ENCODE measurements at places on chromosomes 16 and 17.

DNA sequence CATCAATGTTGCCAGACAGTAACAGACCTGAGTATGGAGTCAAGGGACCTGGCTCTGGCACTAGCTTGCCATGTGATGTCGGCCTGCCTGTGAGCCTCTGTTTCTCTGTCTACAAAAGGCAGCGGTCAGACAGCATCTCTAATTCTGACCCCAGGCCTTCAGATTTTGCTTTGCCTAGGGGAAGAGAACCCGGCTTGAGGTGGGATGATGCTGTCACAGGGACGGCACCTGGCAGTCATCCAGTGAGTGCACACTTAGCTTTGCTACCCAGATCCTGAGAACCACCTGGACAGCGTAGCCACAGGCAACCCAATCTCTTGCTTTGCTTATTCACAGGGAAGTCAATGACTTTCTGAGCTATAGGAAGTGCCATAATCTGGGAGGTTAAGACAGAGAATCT, 135.2 kb upstream of the SALL1 start:
- DNase-seq = no peak

GRCh38 chr17:35254107-35254773, 11.4 kb downstream of the SLFN5 start:
- DNase-seq = no peak

DNA sequence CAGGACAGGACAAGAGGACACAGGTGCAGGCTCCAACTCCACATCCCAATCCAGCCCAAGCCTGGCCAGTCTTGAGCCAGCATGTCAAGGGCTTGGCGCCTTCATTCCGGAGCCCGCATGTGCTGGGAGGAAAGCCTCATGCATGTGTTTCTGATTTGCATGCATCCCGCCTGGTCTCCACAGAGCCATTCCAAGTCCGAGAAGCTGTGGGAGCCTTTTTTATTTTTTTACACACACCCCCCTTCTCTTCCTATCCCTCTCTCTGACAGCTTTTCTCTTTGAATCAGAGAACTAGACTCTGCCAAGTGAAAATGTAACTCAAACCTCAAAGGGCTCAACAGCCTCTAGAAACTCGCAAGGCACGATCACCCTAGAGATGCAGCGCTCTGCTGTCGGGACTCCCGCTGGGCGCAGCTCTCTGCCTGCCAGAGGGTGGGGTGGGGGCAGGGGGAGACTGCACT, 45.1 kb downstream of the NOG start:
- no peak for DNase-seq

DNA sequence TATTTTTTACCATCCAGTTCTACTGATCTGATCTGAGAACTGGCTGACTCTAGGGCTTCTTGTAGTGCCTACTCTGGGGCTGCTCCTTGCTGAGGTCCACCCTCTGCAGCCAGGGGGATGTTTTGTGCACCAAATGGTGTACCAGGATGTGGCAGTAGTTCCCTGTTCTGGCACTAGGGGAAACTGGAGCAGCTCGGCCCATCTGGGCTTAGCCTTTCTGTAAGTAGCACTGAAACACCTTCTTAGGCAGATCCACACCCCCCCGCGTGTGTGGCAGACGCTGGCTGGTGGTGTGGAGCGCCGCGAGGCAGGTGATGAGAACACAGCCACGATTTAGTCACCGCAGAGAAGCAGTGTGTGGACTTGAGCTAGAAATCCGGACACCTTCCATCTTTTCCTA, 17.0 kb downstream of the DUSP14 start:
- no peak for DNase-seq

GRCh38 chr17:78343187-78343542, 16.7 kb downstream of the SOCS3 start:
- DNase-seq = no peak

DNA sequence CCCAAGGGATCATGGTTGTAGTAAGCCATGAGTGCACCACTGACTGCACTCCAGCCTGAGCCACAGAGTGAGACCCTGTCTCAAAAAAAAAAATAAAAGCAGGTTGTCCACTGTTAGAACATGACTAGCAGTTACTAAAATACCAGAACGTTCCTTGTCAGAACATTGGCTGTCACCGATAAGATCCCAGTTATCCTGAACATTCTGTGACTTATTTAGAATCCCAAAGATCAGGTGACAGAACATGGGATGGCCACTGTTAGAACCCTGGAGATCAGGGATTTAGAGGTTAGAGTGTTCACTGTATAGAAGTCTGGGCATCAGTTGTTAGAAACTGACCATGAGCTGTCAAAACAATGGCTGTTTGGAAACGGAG, 8.6 kb downstream of the CES4A start:
- no peak for DNase-seq

GRCh38 chr17:69402052-69402451, 12.4 kb upstream of the MAP2K6 start:
- DNase-seq = no peak

DNA sequence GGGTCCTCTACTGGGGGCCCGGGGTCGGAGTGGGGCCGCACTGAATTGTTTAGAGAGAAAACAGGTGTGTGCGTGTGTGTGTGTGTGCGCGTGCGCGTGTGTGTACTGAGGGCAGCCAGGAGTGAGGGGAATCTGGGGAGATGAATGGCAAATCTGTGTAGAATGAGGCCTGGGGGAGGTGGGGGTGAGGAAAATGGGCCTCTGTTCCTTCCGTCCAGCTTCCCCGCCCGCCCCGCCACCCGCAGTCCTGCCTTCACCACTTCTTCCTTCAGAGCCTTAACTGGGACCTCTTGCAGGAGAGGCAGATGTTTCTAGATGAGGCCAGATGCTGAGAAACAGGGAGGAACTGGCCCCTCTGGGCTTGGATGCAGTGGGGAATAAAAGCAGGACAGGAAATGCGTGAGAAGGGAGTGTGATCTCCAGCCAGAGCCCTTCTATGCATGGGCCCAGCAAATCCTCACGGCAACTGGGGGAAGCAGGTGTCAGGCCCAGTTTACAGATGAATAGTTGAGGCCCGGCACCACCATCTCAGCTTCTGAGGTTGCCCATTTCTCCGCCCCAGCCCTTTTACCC, 29.7 kb upstream of the NGFR start:
- no peak for DNase-seq

GRCh38 chr17:77455111-77455890, 314.5 kb downstream of the SEC14L1 start:
- DNase-seq = no peak

GRCh38 chr16:31532896-31533295, 5.2 kb downstream of the AHSP start:
- DNase-seq = no peak

GRCh38 chr17:6346986-6347385, 87.9 kb downstream of the AIPL1 start:
- DNase-seq = no peak

DNA sequence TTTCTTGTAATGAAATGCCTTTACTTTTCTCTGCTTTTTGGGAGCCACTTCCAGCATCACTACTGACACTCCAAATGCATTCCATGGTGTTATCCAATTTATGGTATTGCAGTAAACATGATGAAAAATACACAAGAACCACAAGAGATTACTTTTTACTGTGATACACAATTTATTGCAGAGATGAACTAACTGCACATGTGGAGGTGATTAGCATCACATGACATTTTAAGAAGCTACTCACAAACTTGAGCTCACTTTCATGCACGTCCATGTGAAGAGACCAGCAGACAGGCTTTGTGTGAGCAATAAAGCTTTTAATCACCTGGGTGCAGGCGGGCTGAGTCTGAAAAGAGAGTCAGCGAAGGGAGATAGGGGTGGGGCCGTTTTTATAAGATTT, 780.5 kb upstream of the GOT2 start:
- no peak for DNase-seq

GRCh38 chr16:49811644-49812334, 44.1 kb downstream of the ZNF423 start:
- no peak for DNase-seq

DNA sequence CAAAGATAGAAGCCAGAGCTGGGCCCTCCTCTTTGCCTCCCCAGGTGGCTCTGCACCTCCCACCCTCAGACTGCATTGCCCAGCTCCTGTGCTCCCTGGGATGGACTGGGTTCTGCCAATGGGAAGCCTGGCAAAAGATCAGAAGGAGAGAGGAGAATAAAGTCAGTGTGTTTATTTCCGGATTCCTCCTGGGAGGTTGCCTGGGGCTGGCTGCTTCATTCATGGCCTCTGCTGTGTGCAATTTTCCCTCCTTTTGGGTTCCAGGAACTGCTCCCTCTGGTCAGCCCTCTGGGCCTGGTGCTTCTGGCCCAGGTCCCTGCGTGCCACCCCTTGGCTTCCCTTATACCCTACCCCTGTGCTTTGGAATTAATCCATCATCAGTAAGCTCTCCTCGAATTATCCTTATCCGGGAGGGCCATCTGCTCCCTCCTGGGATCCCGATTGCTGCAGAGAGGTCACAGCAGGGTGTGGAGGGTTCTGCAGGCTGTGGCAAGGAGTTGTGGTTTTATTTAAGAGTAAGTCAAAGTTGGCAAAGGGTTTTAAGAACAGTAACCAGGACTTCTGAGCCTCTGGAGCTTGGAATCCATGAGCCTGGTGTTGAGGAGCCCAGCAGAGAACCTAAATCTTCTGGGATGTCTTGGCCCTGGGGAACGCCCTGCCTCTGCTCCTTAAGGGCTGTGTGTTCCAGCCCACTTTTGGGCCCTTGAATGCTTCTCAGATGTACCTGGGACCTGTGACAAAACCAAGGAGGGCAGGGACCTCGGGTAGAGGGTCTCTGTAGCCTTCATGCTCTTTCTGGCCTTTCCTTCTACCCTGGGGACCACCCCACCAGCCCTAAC, 8.2 kb upstream of the MMP2 start:
- no peak for DNase-seq

DNA sequence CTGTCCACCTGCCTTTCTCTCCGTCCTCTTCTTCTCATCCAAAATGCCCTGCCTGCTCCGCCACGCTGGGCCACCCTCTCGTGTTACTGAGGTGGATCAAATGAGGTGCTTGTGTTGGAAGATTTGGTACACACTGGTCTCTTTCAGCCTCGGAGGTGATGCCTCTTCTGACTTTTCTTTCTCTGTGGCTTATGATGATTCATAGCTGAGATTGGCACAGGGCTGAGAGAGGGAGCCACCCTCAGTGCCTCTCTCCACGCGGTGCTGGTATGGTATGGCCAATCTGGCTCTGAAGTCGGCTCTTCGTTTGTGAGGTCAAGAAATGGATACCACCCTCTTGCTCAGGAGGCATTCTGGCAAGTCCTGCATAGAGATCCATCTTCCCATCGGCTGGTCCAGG, 82.4 kb downstream of the PLCG2 start:
- no peak for DNase-seq

All from NCI-H187 (cell line).